ENCODE measurements at places on chromosomes 5 and 9.

DNA sequence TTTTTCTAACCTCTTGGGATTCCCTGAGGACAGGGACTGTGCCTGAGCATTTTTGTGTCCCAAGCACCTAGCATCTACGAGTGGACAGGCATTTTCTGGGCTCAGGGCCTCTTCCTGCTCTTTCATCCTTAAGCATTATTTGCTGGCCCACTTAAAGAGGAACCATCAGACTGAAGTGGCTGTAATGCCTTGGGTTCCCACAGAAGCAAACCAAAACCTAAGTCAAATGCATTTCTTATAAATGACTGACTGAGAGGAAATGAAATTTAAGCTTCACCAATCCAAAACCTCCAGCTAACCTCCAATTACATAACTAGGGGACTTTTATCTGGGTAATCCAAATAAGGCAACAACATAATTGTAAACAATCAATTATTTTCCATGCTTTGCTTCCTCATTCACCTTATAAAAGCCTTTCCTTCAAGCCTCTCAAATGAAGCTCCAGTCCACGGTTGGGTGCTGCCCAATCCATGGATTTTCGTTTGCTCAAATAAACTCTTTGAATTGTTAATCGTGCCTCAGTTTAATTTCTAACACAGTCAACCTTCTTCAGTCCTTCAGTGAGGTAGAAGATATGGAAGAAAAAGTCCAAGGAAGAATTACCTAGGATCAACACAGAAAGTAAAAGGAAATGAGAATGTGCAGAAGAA, 25.3 kb upstream of the SLC31A2 start:
- no peak for DNase-seq

GRCh38 chr9:114805670-114806525, at the start of gene TNFSF15:
Gene TNFSF15 (minus strand): TSS chr9:114806039. CDS start chr9:114806012, 27 bp downstream.
- no peak for DNase-seq

DNA sequence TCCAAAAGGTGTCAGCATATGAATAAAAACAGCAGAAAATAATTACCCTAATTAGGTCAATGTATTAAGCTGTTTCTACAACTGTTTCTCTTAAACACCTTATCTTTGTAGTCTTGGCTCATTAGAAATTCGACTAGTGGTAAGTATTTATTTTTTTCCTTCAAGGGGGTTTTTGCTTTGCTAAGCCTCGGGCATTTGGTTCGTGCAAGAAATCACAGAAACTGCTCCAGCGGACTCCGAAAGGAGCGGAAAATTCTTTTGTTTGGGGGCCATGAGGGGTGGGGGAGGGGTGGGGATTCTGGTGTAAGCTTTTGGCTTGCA, 757 bp downstream of the ZBED3 start:
- no peak for DNase-seq

- no peak for DNase-seq
These were observed 221.6 kb downstream of the MAT2B start for GRCh38 chr5:163727028-163727427.

- DNase-seq: no peak
These were observed 17.4 kb downstream of the FYB1 start for GRCh38 chr5:39201781-39202596.

GRCh38 chr5:178206166-178207101, 2.1 kb downstream of the HNRNPAB start:
- DNase-seq: no peak

DNA sequence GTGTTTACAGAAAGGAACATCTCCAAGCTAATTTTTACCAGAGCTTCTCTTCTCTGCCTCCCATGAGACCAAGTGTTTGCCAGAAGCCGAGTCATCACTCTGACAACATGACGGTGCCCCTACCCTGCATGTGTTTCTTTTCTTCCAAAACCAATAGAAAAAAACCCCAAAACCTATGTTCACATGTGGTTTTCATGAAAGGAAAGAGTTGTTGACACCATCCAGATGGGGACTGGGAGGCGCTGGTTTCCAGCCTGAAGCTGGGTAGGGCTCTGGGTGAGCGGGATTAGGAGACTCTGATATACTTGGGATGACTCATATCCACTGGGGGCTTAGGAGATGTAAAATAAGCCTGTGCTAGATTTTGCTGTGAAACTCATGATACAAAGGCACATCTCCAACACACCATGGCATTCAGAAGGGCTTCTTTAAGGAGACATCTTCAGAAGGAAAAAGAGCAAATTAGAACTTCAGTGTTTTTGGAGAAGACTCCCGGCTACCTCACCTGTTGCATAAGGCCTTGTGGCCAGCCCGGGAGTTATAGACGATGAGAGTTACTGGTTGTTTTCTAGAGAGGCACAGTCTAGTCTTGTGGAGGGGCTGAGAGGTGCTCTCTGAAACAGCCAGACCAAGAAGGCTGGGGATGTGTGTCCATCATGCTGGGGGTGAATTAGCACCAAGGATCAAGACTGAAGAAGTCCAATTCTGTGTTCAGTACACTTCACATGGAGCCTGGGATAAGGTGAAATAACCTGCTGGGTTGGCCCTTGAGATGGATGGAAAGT, 108.9 kb upstream of the LHFPL2 start:
- no peak for DNase-seq

DNA sequence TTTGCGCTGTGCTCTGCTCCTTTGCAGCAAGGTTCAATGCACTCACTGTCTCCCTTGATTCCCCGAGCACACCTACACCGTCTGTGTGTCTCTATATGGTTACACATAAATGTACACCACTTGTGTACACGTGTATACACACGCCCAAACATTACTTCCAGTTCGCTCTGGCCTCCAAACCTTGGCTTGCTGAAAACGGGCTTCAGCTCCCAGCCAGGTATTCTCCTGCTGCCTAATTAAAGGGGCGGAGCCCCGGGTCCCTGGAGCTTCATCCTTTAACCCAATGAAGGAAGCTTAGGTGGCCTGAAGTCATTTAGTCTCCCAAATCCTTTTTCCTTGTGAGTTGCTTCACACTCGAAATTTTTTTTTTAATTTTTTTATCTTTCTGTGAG, 4.6 kb downstream of the ISL1 start:
- DNase-seq: no peak

DNA sequence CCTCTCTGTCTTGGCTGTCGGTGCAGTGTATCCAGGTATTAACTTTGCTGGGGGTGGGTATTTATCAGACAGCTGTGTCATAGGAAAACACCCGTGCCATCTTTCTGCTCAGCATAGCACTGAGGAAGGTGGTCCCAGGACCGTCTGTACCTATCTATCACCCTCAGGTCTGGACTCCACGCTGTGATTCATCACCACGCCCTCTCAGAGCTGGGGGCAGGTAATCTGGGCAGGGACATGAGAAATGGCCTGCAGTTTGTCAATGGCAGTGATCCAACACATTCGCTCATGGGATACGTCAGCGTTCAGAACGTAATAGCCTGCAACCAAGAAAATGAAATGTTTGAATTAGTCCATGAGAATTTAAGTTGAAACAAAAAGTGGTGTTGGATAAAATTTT, 151.6 kb upstream of the MAP1B start:
- no peak for DNase-seq

GRCh38 chr9:107895501-107896001, 406.0 kb upstream of the KLF4 start:
- DNase-seq: no peak

DNA sequence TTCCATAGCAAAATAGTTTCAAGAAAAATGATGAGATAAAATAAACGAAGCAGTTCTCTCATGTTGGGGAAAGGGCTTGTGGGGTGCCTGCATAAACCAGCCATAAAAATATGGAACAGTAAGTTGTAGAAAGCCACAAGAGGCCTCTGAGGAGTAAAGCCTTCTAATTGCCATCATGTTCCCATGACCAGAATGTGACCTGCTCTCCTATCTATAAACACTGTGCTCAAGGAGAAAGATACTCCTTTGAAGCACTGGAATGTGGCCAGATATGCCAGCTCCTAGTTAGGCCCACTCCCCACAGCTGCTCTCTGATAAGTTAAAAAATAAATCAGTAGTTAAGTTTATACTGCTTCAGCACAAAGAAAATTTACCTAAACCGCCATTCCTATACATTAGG, 65.8 kb downstream of the SETX start:
- no peak for DNase-seq

DNA sequence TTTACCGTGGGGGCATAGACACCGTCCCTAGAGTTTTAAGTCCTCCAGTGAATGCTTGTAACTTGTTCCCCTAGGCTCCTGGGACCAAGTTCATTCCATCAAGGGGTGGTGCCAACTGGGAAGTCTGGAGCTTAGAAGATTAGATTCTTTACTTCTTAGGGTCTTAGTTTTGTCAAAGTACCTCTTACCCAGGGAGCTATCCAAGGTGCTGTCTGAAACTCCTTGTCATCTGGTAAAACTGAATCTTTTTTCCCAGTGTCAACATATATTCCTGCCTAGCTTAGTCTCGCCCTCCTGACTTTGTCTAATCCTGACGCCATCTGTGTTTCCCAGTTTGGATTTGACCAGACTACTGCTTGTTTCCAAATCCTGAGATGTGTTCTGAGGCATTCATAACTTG, 41.6 kb downstream of the MAMDC2 start:
- DNase-seq: no peak

DNA sequence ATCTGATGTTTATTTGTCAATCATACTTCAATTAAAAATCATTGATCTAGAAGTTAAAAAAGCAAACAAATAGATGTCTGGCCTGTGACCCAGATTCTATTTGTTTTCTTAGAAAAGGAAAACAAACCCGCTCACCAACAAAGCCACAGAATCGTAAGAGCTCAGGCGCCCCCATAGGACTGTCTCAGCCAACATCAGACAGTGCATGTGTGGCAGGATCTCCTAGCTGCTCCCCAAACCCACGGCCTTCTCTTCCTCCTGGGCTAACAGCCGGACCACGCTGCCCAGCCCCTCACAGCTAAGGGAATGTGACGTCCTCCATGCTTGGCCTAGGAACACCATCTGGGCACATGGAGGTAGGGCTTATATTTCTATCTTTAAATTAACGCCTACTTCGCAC, 19.4 kb downstream of the OR2Y1 start:
- no peak for DNase-seq

DNA sequence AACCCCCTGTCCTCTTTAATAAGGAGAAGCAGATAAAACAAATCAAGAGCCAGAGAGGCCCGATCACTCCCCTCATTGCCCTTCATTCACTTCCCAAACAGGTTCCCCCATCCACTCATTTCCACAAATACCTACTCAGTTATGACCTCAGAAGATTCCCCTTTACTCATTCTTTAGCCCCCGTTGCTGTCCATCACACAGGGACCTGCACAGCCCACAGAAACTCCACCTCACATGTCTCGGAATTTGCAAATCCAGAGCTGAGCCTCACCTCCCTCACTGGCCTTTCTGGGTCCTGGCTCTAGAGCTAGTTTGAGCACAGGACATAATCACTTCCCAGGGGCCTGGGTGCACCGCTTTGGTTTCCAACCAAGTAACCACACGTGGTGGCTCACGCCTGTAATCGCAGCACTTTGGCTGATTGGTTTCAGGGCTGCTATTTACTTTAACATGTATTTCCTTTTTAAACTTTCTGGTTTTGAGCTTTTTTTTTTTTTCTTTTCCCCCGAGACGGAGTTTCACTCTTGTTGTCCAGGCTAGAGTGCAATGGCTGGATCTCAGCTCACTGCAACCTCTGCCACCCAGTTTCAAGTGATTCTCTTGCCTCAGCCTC, 17.8 kb downstream of the ATP6V0E1 start:
- DNase-seq: no peak

- no peak for DNase-seq
These were observed 110.1 kb upstream of the MOCS2 start for GRCh38 chr5:53219610-53220009.

DNA sequence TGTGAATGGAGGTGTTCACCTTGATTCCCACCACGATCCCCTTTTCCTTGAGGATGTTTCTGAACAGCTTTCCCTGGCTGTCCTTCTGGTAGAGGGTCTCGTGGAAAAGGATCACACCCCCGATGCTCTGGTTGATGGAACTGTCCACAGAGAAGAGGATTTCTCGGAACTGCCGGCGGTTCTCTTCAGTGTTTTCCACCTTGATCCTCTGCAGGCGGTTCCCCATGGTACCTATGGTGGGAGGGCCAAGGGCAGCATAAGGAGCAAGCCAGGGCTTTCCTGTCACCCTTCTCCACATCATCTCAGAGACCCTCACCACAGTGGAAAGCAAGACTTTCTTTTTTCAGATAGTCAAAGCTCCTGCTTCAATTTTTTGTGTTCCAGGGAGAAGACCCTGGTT, 5.8 kb downstream of the ALDOB start:
- DNase-seq: no peak

- DNase-seq: peak; percentile 59
These were observed 23.6 kb downstream of the PCDHGC5 start for GRCh38 chr5:141512390-141512910.

- no peak for DNase-seq
These were observed 98.7 kb downstream of the SLC24A2 start for GRCh38 chr9:19690128-19690527.

- DNase-seq: no peak
These were observed 9.0 kb downstream of the SLC36A1 start for GRCh38 chr5:151456321-151456940.

- no peak for DNase-seq
These were observed 126.6 kb upstream of the HMHB1 start for GRCh38 chr5:143685246-143685815.

DNA sequence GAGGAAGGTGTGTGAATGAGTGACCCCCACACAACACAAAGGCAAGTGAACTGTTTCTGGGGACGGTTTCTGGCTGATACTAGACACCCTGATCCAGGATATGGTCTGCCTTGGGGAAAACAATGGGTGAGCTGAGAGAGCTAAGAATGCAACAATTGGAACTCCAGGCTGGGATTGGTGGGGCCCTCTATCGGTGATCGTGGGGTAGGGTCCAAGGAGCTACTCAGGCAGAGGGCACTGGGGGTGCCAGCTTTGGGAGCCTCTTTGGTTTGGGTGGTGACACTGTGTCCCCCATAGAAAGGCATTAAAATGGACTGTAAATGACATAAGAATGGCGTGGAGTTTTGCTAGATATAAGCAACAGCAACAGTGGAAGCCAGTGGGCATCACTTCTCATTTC, 439.1 kb downstream of the DMAC1 start:
- DNase-seq: no peak

- no peak for DNase-seq
These were observed 296.1 kb upstream of the DMAC1 start for GRCh38 chr9:8095672-8096086.

GRCh38 chr5:119411361-119412278, 40.7 kb upstream of the HSD17B4 start:
- no peak for DNase-seq

DNA sequence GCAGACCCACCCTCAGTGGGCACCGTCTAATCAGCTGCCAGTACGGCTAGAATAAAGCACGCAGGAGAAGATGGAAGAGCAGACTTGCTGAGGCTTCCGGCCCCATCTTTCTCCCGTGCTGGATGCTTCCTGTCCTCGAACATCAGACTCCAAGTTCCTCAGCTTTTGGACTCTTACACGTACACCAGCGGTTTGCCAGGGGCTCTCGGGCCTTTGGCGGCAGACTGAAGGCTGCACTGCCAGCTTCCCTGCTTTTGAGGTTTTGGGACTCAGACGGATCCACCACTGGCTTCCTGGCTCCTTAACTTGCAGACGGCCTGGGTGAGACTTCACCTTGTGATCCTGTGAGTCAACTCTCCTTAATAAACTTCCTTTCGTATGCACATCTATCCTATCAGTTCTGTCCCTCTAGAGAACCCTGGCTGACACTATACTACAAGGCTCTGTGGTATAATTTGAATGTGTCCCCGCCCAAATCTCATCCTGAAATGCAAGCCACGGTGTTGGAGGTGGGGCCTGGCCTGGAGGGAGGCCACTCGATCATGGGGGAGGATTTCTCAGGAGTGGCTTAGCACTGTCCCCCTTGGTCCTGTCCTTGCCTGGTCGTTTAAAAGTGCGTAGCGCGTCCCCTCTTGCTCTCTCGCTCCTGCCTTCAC, 31.1 kb upstream of the NRARP start:
- no peak for DNase-seq

Measured in stimulated activated CD8-positive, alpha-beta memory T cell treated with anti-CD3 and anti-CD28 coated beads, Interleukin-4, amount 100 ng/mL, for 4 hours (primary cell).